Umbilical cord (tissue), 2 donors: ENCODE measurements at places on chromosomes 11 and 22.
A peak's percentile ranks its signal among the peaks of the same experiment; 100 is the strongest.

DNA sequence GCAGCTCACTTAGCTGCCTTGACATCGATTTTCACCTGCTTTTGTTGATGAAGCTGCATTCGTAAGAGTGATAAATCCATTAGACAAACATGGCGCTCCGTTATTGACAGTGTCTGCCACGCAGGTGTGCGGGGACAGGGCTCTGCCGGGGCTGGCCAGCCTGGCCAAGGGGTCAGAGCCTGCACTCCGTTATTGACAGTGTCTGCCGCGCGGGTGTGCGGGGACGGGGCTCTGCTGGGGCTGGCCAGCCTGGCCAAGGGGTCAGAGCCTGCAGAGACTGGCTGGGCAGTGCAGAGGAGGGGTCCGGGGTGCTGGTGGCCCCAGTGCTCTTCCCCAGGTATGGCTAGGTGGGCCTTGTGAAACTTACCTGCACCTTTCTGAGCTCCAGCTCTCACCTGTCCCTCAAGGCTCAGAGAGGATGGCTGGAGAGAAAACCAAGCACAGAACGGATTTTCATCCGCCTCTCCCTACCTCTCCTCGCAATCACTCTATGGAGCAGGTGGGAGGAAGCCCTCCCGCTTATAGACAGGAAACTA, 101.6 kb upstream of the B3GAT1 start:
- DNase-seq = no peak

DNA sequence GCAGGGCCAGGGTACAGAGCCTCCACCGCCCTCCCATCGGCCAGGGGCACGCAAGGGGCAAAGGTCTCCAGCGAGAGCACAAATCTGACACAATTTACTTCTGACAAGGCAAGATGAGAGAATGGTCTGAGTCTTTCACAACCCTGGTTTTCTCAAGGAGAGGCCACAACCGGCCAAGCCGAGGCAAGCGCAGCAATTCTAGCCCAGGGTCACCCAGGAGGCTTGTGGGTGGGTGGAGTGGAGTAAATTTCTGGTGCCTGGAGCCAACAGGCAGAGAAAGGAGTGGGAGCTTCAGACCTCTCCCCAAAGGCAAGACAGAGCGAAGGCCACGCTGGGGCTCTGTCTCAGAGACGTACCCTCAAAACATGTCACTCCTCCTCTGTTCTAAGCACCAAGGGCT, 9.3 kb downstream of the LARGE2 start:
- no peak for DNase-seq

- no peak for DNase-seq
These were observed 25.3 kb downstream of the SHANK3 start for GRCh38 chr22:50697667-50698506.

DNA sequence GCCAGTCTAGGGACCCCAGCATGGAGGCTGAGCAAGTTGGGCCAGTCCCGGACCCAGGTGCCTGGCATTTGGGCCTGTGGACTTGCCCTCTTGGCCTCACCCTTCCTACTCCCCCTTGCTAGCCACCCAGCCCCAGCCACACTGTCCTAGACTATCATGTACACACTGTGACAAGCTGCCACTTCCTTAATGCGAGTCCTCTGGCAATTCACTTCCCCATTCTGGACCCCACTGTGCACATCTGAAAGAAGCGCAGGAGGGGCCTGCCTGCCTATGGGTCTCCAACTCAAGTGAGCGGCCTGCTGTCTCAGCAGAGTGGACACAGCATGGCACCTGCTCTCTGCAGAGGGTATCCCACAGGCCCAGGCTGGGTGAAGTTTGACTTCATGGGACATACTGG, 68.5 kb upstream of the LMO1 start:
- DNase-seq = no peak

DNA sequence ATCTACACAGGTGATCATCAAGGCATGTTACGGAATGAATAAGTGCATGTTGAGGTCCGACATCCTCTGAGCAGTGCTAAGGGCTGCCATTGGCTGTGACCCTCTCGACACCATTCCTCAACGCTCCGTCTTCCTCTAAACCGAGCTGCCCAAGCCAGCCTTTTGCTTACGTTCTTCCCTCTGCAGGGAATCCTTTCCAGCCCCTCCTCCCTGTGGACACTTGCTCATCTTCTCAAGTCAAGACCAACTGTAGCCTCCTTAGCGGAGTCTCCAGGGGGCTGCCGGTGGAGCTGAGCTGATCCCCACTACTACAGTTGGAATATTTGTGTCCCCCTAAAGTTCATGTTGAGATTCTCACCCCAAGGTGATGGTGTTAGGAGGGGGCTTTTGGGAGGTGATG, 781.0 kb downstream of the TBC1D22A start:
- DNase-seq = no peak

- DNase-seq = peak; percentile 76
These were observed 134.6 kb upstream of the TEAD1 start for GRCh38 chr11:12539572-12539971.
